ENCODE measurements at places on chromosomes 12 and 14. TPM values are rescaled to one million over a fixed set of nuclear protein-coding genes. Genes with fewer than 3 reads are reported as not detected.

ACOT6 gene
- not detected for total RNA-seq

IFNG-AS1 gene
- 0.10 TPM for total RNA-seq

CKAP4 gene
- total RNA-seq = 49.1 TPM

CACNA2D4 gene
- total RNA-seq = 1.8 TPM

IQSEC3 gene
- 7.8 TPM for total RNA-seq

RIMKLB gene
- 125 TPM for total RNA-seq

MARK3 gene
- 102 TPM for total RNA-seq

DNA sequence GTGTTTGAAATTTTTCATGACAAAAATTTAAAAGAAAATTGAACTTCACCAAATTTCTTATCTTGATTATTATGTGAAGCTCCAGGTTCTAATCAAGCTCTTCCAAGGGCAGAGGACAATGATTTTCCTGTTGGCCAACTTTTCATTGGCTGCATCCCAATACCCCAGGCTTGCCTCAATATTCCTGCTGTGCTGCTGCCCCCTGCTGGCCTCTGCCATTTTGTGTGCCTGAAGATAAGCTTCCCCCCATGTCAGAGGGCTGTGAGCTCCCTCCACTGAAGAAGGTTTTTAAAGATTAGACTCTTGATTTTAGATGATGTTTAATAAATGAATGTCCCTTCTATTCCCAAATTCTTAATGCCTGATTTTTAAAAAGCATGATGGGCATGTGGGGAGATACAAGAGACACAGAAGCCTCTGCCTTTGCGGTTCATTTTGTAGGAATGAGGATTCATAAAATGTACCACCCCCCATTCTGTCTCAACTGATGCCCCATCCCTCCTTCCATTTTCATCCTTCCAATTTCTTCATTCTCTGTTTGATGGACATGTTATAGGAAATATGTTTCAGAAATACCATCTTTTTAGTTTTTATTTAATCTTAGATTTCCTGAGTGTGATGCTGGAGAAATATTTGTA, 76.7 kb upstream of the RGS6 start:
- H3K27me3 ChIP-seq = no peaks in the 10 kb centered on the region
- no peak overlapping the region for H3K27ac ChIP-seq
- no peaks in the 10 kb centered on the region for H3K36me3 ChIP-seq
- DNase-seq = peak; percentile 63
- no peaks in the 10 kb centered on the region for H3K4me1 ChIP-seq
- H3K4me3 ChIP-seq = no peak overlapping the region

GRCh38 chr12:53091756-53092155, 5.7 kb upstream of the IGFBP6 start:
- no peak overlapping the region for H3K27ac ChIP-seq
- H3K4me3 ChIP-seq = no peak overlapping the region

GRCh38 chr14:105432657-105433056, 13.0 kb downstream of the MTA1 start:
- peaks cover 25% of the 10 kb centered on the region for H3K36me3 ChIP-seq
- no peaks in the 10 kb centered on the region for H3K27me3 ChIP-seq
- H3K4me3 ChIP-seq = no peak overlapping the region
- no peaks in the 10 kb centered on the region for H3K4me1 ChIP-seq
- no peak overlapping the region for H3K27ac ChIP-seq

GRCh38 chr12:32115404-32116104, 8.9 kb downstream of the BICD1 start:
- H3K36me3 ChIP-seq = no peaks in the 10 kb centered on the region
- DNase-seq = peak; percentile 61
- peaks cover 3% of the 10 kb centered on the region for H3K4me1 ChIP-seq
- H3K27ac ChIP-seq = no peak overlapping the region
- no peak overlapping the region for H3K4me3 ChIP-seq

DNA sequence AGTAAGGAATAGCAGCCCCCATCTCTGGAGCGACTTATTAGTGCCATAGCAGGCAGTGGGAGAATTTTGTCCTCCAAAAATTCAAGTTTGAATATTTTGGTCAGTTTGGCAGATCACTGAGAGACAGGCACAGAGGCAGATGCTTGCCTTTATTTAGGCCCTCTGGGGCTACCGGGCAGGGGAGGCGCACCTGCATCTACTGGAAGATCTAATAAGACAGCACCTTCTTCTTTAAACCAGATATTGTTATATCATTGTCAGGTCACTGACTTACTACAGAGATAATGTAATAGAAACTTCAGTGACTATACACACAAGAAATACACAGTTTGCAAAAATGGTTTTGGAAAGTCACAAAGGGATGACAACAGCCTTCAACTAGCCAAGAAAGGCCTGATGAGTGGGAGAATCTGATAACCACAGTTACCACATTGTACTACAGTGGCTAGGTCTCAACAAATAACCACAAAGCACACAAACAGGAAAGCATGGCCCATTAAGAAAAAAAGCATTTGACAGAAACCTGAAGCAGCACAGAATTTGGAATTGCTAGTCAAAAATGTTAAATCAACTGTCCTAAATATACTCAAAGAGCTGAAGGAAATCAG, 56.8 kb downstream of the CDK17 start:
- no peak for DNase-seq
- H3K4me1 ChIP-seq = no peaks in the 10 kb centered on the region
- no peaks in the 10 kb centered on the region for H3K27me3 ChIP-seq
- no peak overlapping the region for H3K4me3 ChIP-seq

DNA sequence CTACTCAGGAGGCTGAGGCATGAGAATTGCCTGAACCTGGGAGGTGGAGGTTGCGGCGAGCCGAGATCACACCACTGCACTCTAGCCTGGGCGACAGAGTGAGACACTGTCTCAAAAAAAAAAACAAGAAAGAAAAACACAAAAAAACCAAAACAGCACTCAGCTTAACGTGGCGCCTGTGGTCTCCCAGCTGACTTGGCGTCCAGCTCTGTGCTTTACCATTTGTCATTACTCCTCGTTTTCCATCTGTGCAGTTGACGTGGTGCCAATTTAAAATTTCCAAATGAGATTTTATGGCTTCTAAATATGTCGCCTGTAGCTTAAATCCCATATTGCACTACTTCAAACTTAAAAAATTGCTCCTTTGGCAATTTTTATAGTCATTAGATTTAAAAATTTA, 2.0 kb downstream of the MGP start:
- H3K4me1 ChIP-seq = no peaks in the 10 kb centered on the region
- no peak for DNase-seq
- H3K27ac ChIP-seq = peak overlapping the region; percentile 79
- no peaks in the 10 kb centered on the region for H3K27me3 ChIP-seq
- no peak overlapping the region for H3K4me3 ChIP-seq
- H3K36me3 ChIP-seq = no peaks in the 10 kb centered on the region

GRCh38 chr12:120183211-120183631, 11.3 kb downstream of the GCN1 start:
- no peaks in the 10 kb centered on the region for H3K4me1 ChIP-seq
- no peaks in the 10 kb centered on the region for H3K27me3 ChIP-seq
- H3K4me3 ChIP-seq = no peak overlapping the region
- no peak overlapping the region for H3K27ac ChIP-seq

- DNase-seq = no peak
- no peaks in the 10 kb centered on the region for H3K4me1 ChIP-seq
- no peaks in the 10 kb centered on the region for H3K36me3 ChIP-seq
- no peak overlapping the region for H3K27ac ChIP-seq
- no peaks in the 10 kb centered on the region for H3K27me3 ChIP-seq
These were observed 16.3 kb downstream of the GXYLT1 start for GRCh38 chr12:42128327-42128726.

DNA sequence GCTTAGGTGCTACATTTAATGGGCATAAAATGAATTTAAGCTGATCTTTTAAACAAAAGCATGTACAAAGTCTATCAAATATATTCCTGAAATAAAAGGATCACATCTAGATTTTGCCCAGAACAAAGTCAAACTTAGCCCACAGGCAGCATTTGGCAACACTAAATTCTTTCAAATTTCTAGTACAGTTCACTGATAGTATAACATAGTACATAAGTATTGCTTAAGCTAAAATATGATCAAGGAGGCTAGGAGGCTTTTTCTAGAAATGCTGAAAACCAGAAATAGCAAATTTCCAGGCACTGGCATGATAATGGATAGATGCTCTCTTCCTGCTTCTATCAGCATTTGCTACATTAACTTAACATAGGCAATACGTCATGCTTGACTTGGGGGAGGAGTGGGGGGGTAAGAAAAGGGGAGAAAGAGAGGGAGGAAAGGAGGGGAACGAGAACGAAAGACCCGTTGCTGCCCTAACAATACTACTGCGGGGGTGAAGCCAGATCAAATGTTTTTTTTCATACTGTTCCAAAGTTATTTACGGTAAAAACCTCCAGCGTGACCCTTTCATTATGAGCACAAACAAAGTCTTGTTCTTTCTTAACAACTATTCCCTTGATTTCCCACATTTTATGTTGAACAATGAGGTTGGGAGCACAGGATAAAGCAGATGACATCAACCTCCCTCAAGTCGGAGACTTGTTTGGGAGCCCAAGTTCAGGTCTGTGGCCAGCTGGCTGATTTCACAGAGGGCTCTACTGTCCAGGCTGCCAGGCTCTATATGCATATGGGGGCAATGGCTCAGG, 10.6 kb downstream of the TMED10 start:
- DNase-seq = peak; percentile 87
- peaks cover 15% of the 10 kb centered on the region for H3K4me1 ChIP-seq
- H3K27me3 ChIP-seq = no peaks in the 10 kb centered on the region
- H3K4me3 ChIP-seq = no peak overlapping the region

DNA sequence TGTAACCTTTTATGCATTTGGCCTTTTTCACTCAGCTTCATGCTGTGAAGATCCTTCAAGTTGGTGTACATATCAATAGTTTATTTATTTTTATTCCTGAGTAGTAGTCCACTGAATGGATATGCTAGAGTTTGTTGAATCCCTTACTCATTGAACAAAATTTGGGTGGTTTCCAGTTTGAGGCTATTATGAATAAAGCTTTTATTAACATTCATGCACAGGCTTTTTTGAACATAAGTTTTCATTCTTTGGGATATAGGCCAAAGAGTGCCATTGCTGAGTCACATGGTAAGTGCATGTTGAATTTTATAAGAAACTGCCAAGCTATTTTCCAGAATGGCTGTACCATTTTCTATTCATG, 59.5 kb upstream of the CAPRIN2 start:
- no peak overlapping the region for H3K27ac ChIP-seq
- no peaks in the 10 kb centered on the region for H3K4me1 ChIP-seq
- H3K4me3 ChIP-seq = no peak overlapping the region
- no peaks in the 10 kb centered on the region for H3K36me3 ChIP-seq
- no peak for DNase-seq

GRCh38 chr14:76112889-76113624, 38.7 kb upstream of the GPATCH2L start:
- peak; percentile 44 for DNase-seq
- peaks cover 4% of the 10 kb centered on the region for H3K27me3 ChIP-seq
- H3K27ac ChIP-seq = no peak overlapping the region
- no peaks in the 10 kb centered on the region for H3K36me3 ChIP-seq
- H3K4me3 ChIP-seq = no peak overlapping the region
- H3K4me1 ChIP-seq = peaks cover 15% of the 10 kb centered on the region

DNA sequence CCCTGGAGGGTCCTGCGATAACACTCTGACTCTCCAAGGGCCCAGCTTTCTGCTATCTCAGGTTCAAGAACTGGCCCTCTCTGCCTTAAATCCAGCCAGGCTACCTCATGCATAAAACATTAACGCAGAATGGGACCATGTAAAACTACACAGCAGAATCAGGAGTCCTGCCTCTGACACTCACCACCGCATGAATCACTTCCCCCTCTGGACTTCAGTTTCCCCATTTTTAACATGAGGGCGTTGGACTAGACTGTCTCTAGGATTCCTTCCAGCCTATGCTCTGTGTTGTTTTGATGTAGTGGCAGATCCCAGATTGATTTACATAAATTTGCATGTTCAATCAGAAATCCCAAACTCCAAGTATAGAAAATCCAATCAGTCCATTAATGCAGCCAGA, 3.3 kb downstream of the NCKAP5L start:
- no peaks in the 10 kb centered on the region for H3K27me3 ChIP-seq
- peaks cover 51% of the 10 kb centered on the region for H3K4me1 ChIP-seq
- peaks cover 32% of the 10 kb centered on the region for H3K36me3 ChIP-seq
- no peak overlapping the region for H3K4me3 ChIP-seq
- H3K27ac ChIP-seq = no peak overlapping the region

DNA sequence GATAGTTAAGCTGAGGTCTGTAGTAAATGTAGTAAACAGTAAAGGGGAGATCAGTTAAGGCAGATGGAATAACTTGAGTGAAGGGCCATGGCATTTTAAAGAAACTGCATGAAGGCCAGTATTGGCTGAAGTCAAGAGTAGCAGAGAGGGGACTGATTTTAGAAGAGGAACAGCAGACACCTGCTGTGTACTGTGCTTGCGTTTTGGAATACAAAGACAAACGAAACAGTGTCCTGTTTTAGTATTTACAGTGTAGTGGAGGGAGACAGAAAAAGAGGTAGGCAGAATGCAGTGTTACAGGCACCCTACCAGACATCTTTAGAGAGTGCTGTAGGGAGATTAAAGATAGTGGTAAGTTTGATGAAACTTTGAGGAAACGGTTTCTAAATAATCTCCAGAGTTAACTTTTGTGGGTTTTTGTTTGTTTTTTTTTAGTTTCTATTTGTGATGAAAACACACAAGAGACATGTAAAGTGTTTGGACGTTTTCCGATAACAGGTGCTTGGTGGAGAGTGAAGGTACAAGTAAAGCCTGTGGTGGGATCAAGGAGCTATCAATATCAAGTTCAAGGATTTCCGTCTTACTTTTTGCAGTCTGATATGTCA, 2.1 kb downstream of the HELB start:
- H3K4me3 ChIP-seq = no peak overlapping the region
- H3K4me1 ChIP-seq = peaks cover 5% of the 10 kb centered on the region
- no peaks in the 10 kb centered on the region for H3K36me3 ChIP-seq
- no peak for DNase-seq

DNA sequence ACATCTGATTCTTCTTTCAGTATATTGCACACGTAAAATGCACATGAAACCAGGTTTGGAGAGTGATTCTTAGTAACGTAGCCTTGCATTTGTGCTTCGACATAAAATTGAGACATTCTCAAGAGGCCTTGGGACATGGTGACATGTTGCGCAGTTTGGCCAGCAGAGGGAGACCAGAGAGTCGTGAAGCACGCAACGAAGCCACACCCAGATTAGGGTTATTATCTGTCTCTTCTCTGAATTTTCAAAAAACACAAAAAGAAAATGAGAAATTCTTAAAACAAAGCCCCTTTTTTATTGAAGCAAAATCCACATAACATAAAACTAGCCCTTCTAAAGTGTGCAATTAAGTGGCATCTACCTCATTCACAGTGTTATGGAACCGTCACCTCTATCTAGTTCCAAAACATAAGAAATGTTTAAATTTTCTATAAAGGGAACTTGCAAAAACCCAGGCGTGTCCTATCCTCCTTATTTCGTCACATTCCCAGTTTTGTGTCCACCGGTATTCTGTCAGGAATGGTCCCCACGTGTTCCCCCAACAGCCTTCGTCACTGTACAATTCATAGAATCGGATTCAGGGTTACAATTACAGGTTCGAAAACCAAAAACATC, 108.8 kb upstream of the ATF7IP start:
- H3K36me3 ChIP-seq = no peaks in the 10 kb centered on the region
- no peaks in the 10 kb centered on the region for H3K27me3 ChIP-seq
- H3K4me3 ChIP-seq = no peak overlapping the region
- peak; percentile 42 for DNase-seq
- peaks cover 35% of the 10 kb centered on the region for H3K4me1 ChIP-seq
- H3K27ac ChIP-seq = peak overlapping the region; percentile 90

Measured in spinal cord (tissue), 10 donors.